ENCODE measurements at places on chromosomes 1 and 21.

DNA sequence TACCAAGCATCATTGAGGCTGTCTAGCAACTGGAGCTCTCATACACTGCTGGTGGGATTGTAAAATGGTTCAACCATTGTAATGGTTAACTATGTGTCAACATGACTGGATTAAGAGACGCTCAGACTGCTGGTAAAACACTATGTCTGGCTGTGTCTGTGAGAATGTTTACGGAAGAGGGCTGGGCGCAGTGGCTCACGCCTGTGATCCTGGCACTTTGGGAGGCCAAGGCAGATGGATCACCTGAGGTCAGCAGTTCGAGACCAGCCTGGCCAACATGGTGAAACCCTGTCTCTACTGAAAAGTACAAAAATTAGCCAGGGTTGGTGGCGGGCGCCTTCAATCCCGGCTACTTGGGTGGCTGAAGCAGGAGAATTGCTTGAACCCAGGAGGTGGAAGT, 4.8 kb upstream of the FCRLA start:
- DNase-seq = no peak

- DNase-seq = peak; percentile 71
These were observed 90.5 kb downstream of the EDEM3 start for GRCh38 chr1:184664042-184664660.

DNA sequence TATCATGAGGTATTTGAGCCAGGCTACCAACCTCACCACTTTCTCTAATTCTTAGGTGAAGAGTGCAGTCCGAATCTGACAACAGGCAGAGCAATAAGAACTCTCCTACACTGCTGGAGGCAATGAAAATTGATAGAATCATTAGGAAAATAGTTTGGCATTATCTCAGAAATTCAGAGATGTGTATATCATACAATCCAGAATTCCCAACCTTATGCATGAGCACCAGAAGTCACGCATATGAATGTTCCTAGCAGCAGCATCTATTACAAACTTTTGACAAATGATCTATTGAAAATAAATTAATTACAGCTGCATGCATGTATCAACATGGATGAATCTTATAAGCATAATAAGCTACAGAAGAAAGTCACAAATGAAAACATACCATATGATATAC, 176.9 kb upstream of the CAMK1G start:
- no peak for DNase-seq

GRCh38 chr1:115400891-115401290, 62.8 kb upstream of the NGF start:
- no peak for DNase-seq

DNA sequence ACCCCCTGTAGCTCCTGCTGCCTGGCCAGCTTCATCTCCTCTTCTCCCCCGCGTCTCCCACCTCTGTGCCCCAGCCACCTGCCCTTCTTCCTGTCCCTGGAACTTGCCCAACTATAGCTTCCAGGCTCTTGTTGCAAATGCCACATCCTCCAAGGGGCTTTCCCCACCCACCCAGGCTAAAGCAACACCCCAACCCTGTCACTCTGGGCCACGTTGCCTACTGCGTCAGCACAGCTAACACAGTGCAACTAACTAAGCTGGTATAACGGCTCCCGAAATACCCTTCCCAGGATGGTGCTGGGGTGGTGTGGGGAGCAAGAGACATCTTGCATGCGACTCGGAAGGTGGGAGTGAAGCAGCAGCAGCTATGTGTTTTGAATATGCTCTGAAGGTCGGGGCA, 19.7 kb downstream of the CAMK2N1 start:
- DNase-seq = no peak

DNA sequence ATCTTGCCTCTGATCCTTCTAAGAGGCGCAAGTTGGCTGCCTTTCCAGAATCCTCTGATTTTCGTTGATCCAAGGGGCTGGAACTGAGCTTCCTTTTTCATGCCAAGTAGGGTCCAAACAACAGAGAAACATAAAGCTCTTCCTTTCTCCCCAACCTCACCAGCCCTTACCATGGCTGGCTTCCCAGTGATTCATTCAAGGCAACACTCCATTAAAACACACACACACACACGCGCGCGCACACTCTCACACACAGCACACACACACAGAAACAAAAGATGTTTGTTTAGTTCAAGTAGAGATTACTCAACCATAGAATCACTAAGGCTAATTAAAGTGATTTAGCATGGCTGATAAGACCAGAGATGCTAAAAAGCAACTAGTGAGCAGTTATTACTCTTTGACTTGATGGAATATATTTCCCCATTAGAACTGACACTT, 13.0 kb upstream of the GUCA2A start:
- peak; percentile 87 for DNase-seq

- DNase-seq = no peak
These were observed 9.3 kb downstream of the PLA2G2A start for GRCh38 chr1:19969898-19970660.

- peak; percentile 30 for DNase-seq
These were observed 112.5 kb upstream of the RAB4A start for GRCh38 chr1:229158341-229158921.

- DNase-seq = no peak
These were observed 9.3 kb downstream of the FMO1 start for GRCh38 chr1:171257607-171258076.
